Dermis microvascular lymphatic vessel endothelial cell (primary cell): ENCODE measurements at places on chromosomes 12 and 14. TPM values are rescaled to one million over a fixed set of nuclear protein-coding genes. Genes with fewer than 3 reads are reported as not detected.

The BCL7A gene
- 6.0 and 9.6 TPM in 2 replicates for total RNA-seq

The CMAS gene
- 16.4 and 20.5 TPM in 2 replicates for total RNA-seq

The IGF1 gene
- total RNA-seq, result 0.26 and 2.1 TPM in 2 replicates

The ACSM4 gene
- not detected in 2 replicates for total RNA-seq

The ANO4 gene
- 1.5 and 1.7 TPM in 2 replicates for total RNA-seq

The NUMB gene
- total RNA-seq, result 53.1 and 72.8 TPM in 2 replicates

The TC2N gene
- total RNA-seq, result 7.4 and 40.0 TPM in 2 replicates

The MUCL1 gene
- not detected in 2 replicates for total RNA-seq

The GPR84 gene
- not detected in 2 replicates for total RNA-seq

The KRT77 gene
- not detected in 2 replicates for total RNA-seq

The GPRC5D gene
- total RNA-seq, result not detected in 2 replicates

The JKAMP gene
- total RNA-seq, result 38.1 and 51.8 TPM in 2 replicates

The RND1 gene
- total RNA-seq, result 3.2 and 6.1 TPM in 2 replicates

The RPGRIP1 gene
- 0.39 and 0.76 TPM in 2 replicates for total RNA-seq

The CNOT2 gene
- total RNA-seq, result 81.9 and 112 TPM in 2 replicates
